Ovary (tissue), 10 donors: ENCODE measurements at places on chromosomes 5 and 9. TPM values are rescaled to one million over a fixed set of nuclear protein-coding genes. Genes with fewer than 3 reads are reported as not detected.

DNA sequence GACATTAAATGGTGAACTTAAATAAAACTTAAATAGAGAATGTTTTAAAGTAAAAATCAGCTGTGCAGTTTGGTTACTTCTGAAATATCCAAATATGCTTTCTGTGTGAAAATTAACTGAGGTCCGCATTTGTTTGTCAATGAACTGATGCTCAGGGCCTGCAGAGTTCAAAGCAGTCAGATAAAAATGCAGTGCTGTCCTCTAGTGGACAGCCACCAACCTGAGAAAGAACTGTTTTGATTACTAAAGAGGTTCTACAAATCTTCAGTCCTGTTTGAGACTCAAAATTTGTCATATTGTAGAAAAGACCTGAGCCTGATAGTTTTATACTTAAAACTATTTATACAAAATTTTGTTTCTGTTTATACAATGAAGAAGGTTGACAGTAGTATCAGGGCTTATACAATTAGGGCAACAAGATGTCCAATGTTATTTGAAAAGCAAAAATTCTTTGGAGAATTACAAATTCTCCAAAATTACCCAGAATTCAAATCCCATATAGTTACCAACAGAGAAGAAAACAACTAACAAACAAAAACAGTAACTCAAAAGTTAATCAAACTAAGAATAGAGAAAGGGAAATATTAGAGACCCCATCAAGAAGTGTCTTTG is 232.3 kb upstream of the TBCA start:
- DNase-seq: no peak

DNA sequence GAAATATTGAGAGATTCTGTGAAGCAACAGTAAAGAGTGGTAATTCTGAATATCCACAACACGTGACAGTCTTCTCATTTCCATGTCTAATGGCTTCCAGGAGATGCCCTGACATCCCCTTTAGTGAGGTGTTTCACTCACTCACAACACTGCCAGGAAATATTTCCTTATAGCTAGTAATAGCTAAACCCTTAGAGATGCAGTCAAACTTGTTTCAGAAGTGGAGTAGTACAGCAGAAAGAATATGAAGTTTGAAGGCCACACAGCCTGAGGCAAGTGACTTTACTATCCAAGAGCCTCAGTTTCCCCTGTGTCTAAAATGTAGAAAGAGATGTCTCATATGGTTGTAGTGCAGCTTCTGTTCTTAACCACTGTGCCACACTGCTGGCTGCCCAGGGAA is 139.2 kb downstream of the CDK5RAP2 start:
- no peak for DNase-seq

The PCDHGB7 gene
- total RNA-seq: 11.3 TPM

The NADK2 gene
- 20.8 TPM for total RNA-seq

The EIF4EBP3 gene
- 17.8 TPM for total RNA-seq

GRCh38 chr9:130217838-130218237 is 45.6 kb downstream of the NCS1 start:
- DNase-seq: no peak

DNA sequence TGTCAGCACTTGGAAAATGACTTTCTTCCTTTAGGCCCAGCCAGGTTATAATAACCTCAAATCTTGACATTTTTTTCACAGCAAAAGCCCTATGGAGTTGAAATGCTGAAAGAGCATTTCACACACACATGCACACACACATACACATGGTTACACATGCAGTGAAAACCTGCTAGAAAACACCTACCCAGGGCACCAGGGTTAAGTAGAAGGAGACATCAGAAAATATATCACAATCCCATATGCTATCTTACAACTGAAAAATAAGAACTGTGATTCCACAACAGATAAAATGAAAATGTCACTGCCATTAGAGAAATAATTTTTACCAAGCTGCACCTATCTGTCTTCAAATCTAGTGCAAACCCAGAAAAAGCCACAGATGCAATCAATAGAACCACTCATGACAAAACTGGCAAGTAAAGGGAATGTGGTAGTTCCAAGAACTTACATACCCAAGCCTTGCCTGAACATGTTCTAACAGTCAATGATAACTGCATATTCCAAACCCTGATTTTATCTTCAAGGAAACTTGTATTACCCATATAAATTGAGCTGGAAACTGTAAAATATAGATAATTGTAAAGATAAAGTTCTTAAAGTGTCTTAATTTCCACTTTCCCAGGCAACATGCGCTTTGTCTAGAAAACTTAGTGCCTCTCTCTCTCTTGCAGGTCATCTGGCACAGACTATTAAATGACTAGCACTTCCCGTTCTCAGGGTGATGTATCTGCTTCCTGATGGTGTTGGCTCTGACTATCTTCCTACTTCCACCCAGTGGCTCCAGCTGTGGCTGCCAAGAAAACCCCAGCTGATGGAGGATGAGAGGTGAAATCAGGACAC is 250.2 kb upstream of the PTGER4 start:
- DNase-seq: no peak

The FOXD4L3 gene
- total RNA-seq: not detected
